Esophagus squamous epithelium (tissue), 5 donors: ENCODE measurements at places on chromosomes 2 and 18.

DNA sequence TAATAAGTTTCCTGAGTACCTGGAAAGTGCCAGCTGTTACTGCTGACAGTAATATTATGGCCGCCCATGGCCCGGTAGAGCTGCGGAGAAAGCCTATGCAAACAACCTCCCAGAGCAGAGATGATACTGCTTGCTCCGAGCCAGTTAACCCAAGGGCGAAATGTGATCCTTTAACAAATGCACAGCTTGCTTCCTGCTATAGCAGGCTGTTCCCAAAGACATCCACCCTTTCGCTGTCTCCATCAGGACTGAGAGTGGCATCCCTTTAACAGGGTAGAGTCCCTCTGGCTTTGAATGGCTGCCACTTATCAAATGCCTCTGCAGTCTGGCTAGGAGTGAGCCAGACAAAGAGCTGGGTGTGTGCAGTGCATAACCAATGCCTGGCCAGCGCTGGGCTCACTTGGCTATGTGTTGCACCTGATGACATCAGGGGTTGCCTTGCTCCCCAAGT, 69.7 kb upstream of the DAPL1 start:
- peak overlapping the region; percentile 74 for H3K27ac ChIP-seq
- H3K4me3 ChIP-seq, result no peak overlapping the region
- peaks cover 73% of the 10 kb centered on the region for H3K4me1 ChIP-seq
- DNase-seq, result no peak
- no peaks in the 10 kb centered on the region for H3K36me3 ChIP-seq

DNA sequence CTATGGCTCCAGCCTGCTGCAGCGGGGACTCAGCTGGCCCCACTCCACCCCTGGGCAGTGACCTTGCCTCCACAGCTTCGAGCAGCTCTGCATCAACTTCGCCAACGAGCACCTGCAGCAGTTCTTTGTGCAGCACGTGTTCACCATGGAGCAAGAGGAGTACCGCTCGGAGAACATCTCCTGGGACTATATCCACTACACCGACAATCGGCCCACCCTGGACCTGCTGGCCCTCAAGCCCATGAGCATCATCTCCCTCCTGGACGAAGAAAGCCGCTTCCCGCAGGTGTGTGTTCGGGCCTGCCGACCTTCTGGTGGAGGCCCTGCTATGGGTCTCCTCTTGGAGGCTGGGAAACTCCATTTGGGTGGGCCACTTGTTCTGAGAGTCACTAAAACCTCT, 48.6 kb downstream of the MYO7B start:
- DNase-seq, result no peak
- no peak overlapping the region for H3K27ac ChIP-seq
- no peak overlapping the region for H3K4me3 ChIP-seq
- H3K4me1 ChIP-seq, result no peaks in the 10 kb centered on the region
- H3K27me3 ChIP-seq, result no peaks in the 10 kb centered on the region
- H3K36me3 ChIP-seq, result no peaks in the 10 kb centered on the region

DNA sequence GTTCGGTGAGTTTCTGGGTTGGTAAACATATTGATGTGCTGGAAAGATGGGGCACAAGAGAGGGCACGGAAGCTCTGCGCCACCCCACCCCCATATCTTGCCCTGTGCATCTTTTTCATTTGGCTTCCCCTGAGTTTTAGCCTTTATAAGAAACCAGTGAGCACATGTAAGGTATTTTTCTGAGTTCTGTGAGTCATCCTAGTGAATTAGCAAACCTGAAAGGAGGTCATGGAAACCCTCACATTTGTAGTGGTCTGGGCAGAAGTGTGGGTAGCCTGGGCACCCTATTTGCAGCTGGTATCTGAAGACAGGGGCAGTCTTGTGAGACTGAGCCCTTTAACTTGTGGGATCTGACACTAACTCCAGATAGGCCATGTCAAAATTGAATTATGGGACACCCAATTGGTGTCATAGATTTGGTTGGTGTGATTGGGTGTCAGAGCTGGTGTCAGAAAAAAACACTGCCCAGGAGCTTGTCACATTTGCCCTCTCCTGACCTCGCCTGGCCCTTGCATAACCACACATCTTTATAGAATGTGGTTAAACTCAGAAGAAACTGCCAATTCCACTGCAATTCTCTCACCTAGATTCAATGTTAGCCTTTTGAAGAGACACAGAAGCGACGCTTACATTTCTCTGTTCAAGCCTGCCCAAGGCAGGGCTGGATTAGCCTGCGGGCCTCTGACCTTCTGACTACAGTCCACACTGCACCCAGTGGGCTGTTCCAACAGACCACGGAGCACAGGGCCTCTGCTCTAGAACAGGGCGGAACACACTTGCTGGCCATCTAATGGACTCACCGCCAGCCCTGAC, 12.0 kb upstream of the GALM start:
- H3K27me3 ChIP-seq, result no peaks in the 10 kb centered on the region
- H3K36me3 ChIP-seq, result no peaks in the 10 kb centered on the region
- H3K4me3 ChIP-seq, result no peak overlapping the region
- no peak overlapping the region for H3K27ac ChIP-seq
- no peak for DNase-seq
- H3K4me1 ChIP-seq, result no peaks in the 10 kb centered on the region

- no peak for DNase-seq
- H3K36me3 ChIP-seq, result no peaks in the 10 kb centered on the region
- no peak overlapping the region for H3K27ac ChIP-seq
- no peaks in the 10 kb centered on the region for H3K27me3 ChIP-seq
- no peak overlapping the region for H3K4me3 ChIP-seq
These were observed 20.7 kb upstream of the TEX51 start for GRCh38 chr2:126877861-126878565.

GRCh38 chr18:62935994-62936393, 220.7 kb downstream of the PHLPP1 start:
- H3K27ac ChIP-seq, result no peak overlapping the region
- no peaks in the 10 kb centered on the region for H3K4me1 ChIP-seq
- no peaks in the 10 kb centered on the region for H3K36me3 ChIP-seq

DNA sequence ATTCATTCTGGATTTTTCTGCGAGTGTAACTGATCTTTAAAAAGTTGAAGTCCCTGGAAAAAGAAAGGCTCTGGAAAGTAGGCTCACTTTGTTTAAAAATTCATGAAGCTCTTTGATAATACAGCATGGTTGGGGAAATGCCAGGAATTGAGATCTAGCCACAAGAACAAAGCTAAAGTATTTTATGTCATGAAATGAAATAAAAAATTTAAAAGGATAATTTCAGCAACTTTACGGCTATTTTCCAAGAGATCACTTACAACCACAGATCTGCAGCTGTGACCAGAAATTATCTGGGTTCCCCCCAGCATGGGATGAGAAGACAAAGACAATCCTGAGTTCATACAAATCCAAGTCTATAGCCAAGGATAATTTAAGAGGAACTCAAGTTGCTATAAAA, 25.3 kb upstream of the RFX8 start:
- no peak for DNase-seq
- peak overlapping the region; percentile 42 for H3K27ac ChIP-seq
- no peaks in the 10 kb centered on the region for H3K27me3 ChIP-seq

DNA sequence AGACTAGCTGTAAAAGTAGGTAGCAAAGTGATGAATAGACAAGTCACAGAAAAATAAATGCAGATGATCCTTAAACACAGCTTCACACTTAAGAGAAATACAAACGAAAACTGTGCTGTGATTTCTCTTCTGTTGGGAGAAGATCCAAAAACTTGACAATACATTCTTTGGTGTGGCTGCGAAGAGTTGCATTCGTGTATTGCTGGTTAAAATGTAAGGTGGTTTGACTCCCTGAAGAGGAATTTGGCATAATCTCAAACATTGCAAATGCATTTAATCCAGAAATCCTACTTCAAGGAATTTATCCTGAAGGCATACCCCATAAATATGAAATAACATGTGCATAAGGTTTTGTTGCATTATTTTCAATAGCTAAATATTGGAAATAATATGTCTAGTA, 7.1 kb downstream of the CCNYL1 start:
- no peak overlapping the region for H3K27ac ChIP-seq
- H3K4me1 ChIP-seq, result no peaks in the 10 kb centered on the region
- H3K27me3 ChIP-seq, result no peaks in the 10 kb centered on the region
- DNase-seq, result no peak
- H3K36me3 ChIP-seq, result no peaks in the 10 kb centered on the region

- H3K36me3 ChIP-seq, result peaks cover 15% of the 10 kb centered on the region
- H3K4me1 ChIP-seq, result no peaks in the 10 kb centered on the region
- H3K4me3 ChIP-seq, result no peak overlapping the region
- no peaks in the 10 kb centered on the region for H3K27me3 ChIP-seq
These were observed 21.8 kb downstream of the COL6A3 start for GRCh38 chr2:237392186-237392585.

DNA sequence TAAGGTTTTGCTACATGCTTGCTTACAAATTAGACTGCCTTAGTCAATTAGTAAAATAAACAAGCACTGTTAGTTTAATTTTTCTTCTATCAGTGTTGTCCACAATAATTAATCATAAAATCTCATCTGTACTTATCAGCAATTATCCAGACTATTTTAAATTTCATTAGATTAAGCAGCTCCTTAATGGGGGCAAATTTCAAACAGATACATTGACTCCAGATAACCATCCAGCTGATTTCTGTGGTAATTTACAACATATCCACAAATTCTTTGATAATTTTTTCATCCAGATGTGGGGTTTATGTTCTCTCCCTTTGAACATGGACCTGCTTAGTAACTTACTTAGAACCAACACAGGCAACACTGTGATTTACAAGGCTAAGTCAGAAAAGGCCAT, 170.4 kb upstream of the CWC22 start:
- no peak overlapping the region for H3K27ac ChIP-seq
- H3K4me3 ChIP-seq, result no peak overlapping the region
- no peaks in the 10 kb centered on the region for H3K36me3 ChIP-seq
- no peaks in the 10 kb centered on the region for H3K4me1 ChIP-seq
- no peaks in the 10 kb centered on the region for H3K27me3 ChIP-seq
- DNase-seq, result no peak

- no peaks in the 10 kb centered on the region for H3K36me3 ChIP-seq
- H3K27ac ChIP-seq, result peak overlapping the region; percentile 82
- no peak for DNase-seq
- H3K4me1 ChIP-seq, result peaks cover 13% of the 10 kb centered on the region
- no peaks in the 10 kb centered on the region for H3K27me3 ChIP-seq
These were observed 66.6 kb downstream of the PHLPP1 start for GRCh38 chr18:62781893-62782292.

GRCh38 chr2:122096761-122097160, 341.3 kb downstream of the TSN start:
- H3K27me3 ChIP-seq, result no peaks in the 10 kb centered on the region
- no peak overlapping the region for H3K4me3 ChIP-seq
- no peaks in the 10 kb centered on the region for H3K36me3 ChIP-seq
- no peak for DNase-seq
- no peak overlapping the region for H3K27ac ChIP-seq
- H3K4me1 ChIP-seq, result no peaks in the 10 kb centered on the region

GRCh38 chr2:5322396-5322795, 369.8 kb upstream of the SOX11 start:
- no peaks in the 10 kb centered on the region for H3K36me3 ChIP-seq
- no peak overlapping the region for H3K27ac ChIP-seq
- no peak for DNase-seq
- H3K4me3 ChIP-seq, result no peak overlapping the region

GRCh38 chr2:101524806-101525430, 50.0 kb upstream of the RFX8 start:
- no peak overlapping the region for H3K4me3 ChIP-seq
- no peak for DNase-seq
- no peaks in the 10 kb centered on the region for H3K36me3 ChIP-seq

- no peak overlapping the region for H3K27ac ChIP-seq
- H3K4me1 ChIP-seq, result no peaks in the 10 kb centered on the region
- no peak for DNase-seq
- H3K4me3 ChIP-seq, result no peak overlapping the region
These were observed 110.0 kb downstream of the MYCN start for GRCh38 chr2:16050261-16050907.

GRCh38 chr2:110120171-110121051, 4.8 kb upstream of the MALL start:
- peaks cover 15% of the 10 kb centered on the region for H3K4me1 ChIP-seq
- DNase-seq, result no peak
- no peak overlapping the region for H3K4me3 ChIP-seq
- peak overlapping the region; percentile 57 for H3K27ac ChIP-seq

GRCh38 chr18:75441896-75442295, 14.4 kb upstream of the SMIM21 start:
- no peaks in the 10 kb centered on the region for H3K27me3 ChIP-seq
- H3K4me3 ChIP-seq, result no peak overlapping the region
- H3K36me3 ChIP-seq, result no peaks in the 10 kb centered on the region
- no peaks in the 10 kb centered on the region for H3K4me1 ChIP-seq

DNA sequence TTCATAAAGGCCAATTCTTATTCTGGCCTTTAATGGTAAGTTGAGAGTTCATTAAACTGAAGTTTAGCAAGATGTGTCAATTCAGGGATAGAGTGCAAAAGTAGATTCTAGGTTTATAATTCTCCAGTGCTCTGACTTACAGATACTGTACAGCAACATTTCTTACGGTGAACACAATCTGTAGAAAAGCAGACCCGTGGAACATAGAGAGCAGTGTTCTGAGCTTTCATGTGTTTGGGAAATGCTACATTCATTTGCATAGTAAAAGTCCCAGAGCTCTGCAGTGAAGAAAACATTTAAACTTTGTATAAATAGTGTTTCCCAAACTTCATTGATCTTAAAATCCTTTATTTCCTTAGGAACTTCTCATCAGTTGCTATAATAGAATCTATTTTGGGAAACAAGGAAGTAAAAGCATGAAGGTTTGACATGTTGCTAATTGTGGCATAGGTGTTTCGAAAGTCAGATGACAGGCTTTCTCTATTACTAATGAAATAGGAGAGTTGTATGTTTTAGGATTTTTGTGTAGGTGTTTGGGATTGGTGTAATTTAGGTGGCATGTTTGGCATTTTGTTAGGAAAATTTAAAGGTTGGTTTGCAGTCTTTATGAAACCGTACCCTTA, 138.2 kb downstream of the ASXL3 start:
- no peak for DNase-seq
- no peak overlapping the region for H3K4me3 ChIP-seq
- H3K27ac ChIP-seq, result no peak overlapping the region
- H3K36me3 ChIP-seq, result no peaks in the 10 kb centered on the region
- no peaks in the 10 kb centered on the region for H3K4me1 ChIP-seq

DNA sequence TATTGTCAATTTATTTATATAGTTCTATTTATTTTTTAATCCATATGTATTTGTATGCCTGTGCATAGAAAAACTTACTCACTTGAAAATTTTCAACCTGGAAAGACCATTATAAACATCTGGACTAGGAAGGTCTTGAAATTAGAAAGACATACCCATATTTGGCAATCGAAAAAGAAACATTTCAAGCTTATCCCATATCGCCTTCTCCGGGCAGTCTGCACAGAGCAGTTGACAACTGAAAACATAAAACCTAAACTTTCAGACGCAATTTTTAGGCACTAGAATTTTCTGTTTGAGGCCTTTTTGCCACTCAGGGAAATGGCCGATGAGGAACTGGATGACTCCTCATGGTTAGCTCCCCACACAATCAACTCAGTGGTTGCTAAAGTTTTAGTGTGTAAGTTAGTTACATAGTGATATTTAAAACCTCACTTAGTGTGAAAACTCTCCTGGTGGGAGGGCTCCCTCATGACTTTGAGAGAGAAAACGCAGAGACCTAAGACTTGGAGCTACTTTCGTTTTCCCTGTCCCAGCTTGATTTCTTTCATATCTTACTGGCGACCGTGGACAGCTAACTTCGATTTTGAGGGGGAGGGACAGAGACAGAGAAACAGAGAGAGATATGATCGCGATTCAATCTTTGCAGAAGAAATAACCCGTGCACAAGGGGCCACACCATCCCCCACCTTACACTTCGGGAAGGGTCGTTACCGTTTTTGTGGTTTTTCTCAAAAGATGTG, 3.2 kb upstream of the HOXD12 start:
- H3K4me1 ChIP-seq, result peaks cover 66% of the 10 kb centered on the region
- no peak overlapping the region for H3K4me3 ChIP-seq
- H3K27me3 ChIP-seq, result peaks cover 77% of the 10 kb centered on the region
